Erythroblast (primary cell): ENCODE measurements at places on chromosomes 6 and 20.

GRCh38 chr6:4891141-4891540 is 112.7 kb downstream of the RPP40 start:
- DNase-seq, result no peak

GRCh38 chr20:34979366-34980153 is 23.9 kb downstream of the MYH7B start:
- peak; percentile 30 for DNase-seq

- no peak for DNase-seq
Measured at GRCh38 chr6:144729502-144729901, 444.4 kb downstream of the UTRN start.

GRCh38 chr6:138545621-138545980 is 46.3 kb upstream of the NHSL1 start:
- no peak for DNase-seq

- no peak for DNase-seq
Measured at GRCh38 chr20:50320005-50320900, 129.6 kb downstream of the CEBPB start.

GRCh38 chr6:72081871-72082270 is 195.5 kb downstream of the RIMS1 start:
- DNase-seq, result no peak

DNA sequence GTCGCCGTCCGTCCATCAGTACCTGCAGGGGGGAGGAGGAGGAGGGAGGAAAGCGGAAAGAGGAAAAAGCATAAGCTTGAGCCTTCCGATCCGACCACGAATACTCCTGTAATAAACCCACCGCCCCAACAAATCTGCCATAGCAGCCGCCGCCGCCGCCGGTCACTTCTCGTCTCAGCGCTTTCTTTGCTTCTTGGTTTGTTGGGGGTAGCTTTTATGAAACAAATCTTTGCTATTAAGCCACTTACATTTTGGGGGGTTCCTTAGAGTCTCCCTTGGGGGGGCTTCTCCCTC is 277 bp downstream of the ADGRB3 start:
- no peak for DNase-seq

GRCh38 chr6:63014290-63014689 is 197.0 kb upstream of the FKBP1C start:
- DNase-seq, result no peak

- peak; percentile 81 for DNase-seq
Measured at GRCh38 chr6:44227148-44227793, 3.9 kb downstream of the SLC29A1 start.
